MCF 10A (cell line): ENCODE measurements at places on chromosomes 5 and 9.

DNA sequence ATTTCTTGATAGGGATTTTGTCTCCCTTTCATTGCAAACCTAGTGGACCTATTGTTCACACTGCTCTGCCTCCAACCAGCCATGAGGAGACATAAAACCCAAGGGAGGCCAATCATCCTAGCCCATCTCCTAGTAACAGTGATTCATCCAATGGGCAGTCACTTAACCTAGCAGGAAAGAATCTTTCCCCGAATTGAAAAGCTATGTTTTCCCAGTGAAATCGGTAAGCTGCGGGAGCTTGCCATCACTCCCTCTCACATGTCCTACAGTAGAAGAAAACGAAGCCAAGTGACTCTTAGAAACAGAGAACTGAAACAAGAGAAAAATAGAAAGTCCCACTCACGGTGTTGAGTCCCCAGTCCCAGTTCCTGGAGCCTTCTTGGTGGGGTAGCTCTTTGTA is 123.3 kb downstream of the SUSD1 start:
- no peak for DNase-seq

GRCh38 chr5:9069650-9070049 is 476.2 kb downstream of the SEMA5A start:
- no peak for DNase-seq

DNA sequence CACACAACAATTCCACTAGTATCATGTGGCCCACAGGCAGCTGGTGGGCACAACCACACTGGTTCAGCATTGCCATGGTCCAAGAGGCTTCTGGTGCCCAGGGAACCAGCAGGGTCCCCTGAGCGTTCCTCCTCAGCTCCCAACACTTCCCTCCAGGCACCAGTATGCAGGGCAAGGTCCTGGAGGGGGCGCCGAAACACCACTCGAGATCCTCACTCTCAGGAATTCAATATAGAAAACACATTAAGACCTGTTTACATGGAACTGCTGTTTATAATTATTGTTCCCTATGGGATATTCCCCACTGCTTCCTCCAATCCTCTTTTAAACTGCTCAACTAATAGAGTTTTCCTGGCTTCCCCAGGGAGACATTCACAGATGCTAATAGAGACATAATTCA is 91.9 kb upstream of the GABRP start:
- peak; percentile 10 for DNase-seq

DNA sequence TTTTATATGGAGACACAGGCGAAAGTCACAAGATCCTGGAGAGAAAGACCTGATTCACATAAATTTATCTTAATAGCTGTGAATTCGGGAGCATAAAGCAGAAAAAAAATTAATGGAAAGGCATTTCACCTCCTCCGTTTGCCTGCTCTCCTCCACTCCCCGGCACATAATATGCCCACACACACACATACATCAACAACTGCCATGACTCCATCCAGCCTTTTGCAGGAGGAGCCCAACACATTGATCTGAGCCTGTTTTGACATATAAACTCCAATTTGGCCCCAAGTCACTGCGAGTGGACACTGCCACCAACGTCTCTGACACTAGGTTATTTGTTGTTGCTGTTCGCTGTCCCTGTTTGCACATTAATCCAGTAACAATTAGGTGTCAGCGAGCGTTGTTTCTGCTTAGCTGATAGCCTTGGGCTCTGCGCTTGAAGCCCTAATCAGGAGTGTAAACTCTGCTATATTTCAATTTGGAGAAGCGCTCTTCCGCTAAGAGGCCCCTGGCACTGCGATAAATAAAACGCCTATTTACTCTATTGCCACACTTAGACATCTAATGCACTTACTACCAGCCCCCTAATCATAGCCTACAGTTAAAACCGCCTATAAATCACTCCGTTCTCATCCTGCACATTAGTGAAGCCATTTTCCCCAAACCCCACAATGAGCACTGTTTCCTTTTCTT is 195.8 kb upstream of the TBCA start:
- no peak for DNase-seq

- DNase-seq, result peak; percentile 56
These were observed 2362.5 kb upstream of the WWC1 start for GRCh38 chr5:165928971-165929370.

- no peak for DNase-seq
These were observed 11.3 kb downstream of the C5 start for GRCh38 chr9:121038804-121039203.

DNA sequence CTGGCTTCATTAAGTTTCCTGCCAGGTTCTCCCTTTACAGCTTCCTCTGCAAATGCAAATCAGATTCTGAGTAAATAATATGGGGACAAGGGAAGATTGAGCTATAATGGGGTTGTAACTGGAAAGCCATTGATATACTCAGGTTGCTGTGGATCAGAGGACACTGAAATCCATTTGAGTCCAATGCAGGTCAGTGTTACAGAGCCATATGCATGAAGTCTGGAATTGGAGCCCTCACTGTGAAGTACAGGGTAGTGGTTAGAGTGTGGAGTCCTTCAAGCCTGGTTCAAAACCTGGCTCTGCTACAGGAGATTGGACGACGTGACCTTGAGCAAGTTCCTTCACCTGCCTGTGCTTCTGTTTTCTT is 48.7 kb downstream of the TIMD4 start:
- no peak for DNase-seq

DNA sequence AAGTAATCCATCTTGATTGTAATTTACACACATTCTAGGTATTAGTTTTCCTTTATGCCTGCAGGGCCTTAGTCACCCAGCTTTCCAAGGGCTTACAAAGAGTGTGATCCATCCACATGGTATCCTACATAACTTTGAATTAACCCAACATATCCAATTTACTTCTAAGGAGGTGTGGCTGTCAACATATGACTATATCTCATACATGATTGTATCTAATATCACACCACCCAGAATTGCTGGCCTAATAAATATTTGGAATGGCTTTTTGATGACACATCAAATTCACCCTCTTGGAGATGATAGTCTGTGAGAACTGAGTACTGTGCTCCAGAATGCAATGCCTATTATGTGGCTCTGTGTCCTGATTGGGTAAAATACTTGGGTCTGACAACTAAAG is 363.3 kb upstream of the GRIN3A start:
- DNase-seq, result no peak

- no peak for DNase-seq
These were observed 12.5 kb upstream of the FAM120AOS start for GRCh38 chr9:93465855-93466254.

GRCh38 chr5:108765647-108766046 is 17.9 kb downstream of the FER start:
- no peak for DNase-seq

GRCh38 chr5:36691226-36691625 is 84.8 kb downstream of the SLC1A3 start:
- DNase-seq, result peak; percentile 31

DNA sequence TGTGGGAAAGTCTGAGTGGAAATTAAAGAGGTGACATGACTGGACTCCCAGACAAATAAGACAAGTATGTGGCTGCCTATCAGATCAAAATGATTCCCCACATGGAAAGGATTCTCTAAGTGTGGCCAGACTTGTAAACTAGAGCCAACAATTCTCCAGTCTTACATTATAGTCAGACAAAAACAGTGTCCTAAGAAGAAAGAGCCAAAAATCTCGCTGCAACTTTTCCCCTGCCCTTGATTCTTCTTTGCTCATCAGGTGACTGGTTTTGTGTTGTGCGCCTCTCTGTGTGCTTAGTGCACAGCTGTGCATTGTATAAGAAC is 164.2 kb upstream of the TARS1 start:
- no peak for DNase-seq

DNA sequence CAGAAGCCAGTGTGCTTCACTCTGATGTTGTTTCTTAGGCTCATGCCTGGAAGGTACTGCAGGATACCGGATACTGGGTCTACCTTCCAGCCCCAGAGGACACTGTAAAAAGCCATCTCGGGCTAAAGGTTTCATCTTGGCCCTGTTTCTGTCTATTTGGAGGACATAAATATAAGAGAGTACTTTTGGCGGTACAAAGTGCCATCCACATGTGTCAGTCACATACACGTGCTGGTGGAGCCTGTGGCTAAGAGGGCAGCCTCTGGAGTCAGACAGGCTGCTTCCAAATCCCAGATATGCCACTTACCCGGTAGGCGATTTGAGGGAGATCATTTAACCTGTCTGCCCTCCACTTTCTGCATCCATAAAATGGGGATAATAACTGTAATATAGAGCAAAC is 160.4 kb downstream of the NR3C1 start:
- DNase-seq, result peak; percentile 18

DNA sequence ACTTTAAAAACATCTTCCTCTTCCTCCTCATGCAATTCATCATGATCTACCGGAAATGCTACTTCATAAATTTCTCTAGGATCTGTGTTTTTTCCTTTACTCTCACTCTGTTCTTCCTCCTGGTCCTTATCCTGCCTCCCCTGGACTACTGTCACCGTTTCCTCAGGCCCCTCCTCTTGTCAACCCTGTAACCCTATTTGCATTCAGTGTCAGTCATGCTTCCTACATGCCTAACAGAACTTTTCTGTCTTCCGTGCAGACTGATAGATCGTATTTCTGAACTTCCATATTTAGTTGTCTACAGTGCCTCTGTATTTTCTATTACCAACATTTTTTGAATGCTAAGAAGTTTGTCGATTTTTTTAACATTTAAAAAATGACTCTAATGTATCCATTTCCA is 27.3 kb downstream of the HTR4 start:
- no peak for DNase-seq

DNA sequence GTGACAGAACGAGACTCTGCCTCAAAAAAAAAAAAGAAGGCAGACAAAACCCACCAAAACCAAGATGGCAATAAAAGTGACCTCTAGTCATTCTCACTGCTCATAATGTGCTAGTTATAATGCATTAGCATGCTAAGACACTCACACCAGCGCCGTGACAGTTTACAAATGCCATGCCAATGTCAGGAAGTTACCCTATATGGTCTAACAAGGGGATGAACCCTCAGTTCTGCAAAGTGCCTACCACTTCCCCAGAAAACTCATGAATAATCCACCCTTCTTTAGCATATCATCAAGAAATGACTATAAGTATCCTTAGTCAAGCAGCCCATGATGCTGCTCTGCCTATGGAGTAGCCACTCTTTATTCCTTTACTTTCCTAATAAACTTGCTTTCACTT is 4.7 kb upstream of the BICD2 start:
- no peak for DNase-seq

DNA sequence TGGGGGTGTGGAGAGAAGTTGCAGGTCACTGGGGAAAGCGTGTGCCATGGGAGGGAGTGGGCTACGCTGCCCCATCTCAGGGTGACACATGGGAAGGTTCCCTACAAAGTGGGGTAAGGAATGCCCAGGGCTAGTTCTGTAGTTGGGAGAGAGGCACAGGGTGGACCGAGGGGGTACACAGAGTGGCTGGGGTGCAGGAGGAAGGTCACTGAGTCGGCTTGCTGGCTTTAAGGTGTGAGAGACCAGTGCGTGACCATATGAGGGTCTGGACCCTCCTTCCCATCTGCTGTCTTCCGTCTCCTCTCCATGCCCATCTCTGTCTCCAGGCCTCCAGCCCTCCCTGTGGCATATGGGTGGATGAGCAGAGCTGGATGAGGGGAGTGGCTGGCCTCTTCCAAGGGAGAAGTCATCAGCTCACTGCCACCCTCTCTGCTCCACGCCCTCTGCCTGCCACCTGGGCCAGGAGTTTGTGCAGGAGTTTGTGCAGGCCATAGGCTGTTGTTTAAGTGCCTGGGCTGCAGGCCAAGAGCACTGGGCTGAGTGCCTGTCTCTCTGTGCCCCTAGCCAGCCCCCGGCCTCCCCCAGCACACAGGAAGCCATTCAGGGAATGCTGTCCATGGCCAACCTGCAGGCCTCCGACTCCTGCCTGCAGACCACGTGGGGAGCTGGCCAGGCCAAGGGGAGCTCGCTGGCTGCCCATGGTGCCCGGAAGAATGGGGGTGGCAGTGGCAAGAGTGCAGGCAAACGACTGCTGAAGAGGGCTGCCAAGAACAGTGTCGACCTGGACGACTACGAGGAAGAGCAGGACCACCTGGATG is 96.8 kb downstream of the PHF2 start:
- DNase-seq, result no peak
